ENCODE measurements at places on chromosomes 11 and 22.

- no peak for DNase-seq
Observed at GRCh38 chr22:39656495-39657490, 86.2 kb downstream of the CACNA1I start.

GRCh38 chr11:130850185-130850944 is 65.9 kb downstream of the SNX19 start:
- DNase-seq: no peak

- DNase-seq: no peak
Observed at GRCh38 chr11:108751444-108751843, 86.6 kb downstream of the DDX10 start.

- DNase-seq: no peak
Observed at GRCh38 chr22:46609175-46609690, 11.0 kb upstream of the GRAMD4 start.

Measured in activated naive CD8-positive, alpha-beta T cell treated with anti-CD3 and anti-CD28 coated beads, Interleukin-2, amount 50 U/mL, for 16 hours (primary cell).